ENCODE measurements at places on chromosomes 1 and 21.
A peak's percentile ranks its signal among the peaks of the same experiment; 100 is the strongest.

DNA sequence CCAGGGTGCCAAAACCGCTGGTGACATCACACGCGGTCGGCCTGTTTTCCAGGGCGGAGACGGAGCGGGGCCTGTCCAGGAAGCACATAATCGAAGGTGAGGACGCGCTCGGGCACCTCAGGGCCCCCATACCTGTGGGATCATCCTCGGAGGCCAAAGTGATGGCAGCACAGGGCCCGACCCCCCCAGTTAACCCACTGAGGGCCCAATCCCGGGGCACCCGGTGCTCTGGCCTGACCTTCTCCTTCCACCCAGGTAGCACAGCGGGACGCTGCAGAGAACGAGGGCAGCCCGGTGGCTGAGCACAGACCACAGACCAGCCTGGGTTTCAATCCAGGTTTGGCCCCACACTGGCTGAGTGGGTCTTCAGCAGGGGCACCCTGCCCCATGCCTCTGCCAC lies 43.3 kb downstream of the KCNAB2 start:
- DNase-seq: no peak

- DNase-seq: no peak
Observed at GRCh38 chr1:214086945-214087344, 99.2 kb downstream of the PROX1 start.

DNA sequence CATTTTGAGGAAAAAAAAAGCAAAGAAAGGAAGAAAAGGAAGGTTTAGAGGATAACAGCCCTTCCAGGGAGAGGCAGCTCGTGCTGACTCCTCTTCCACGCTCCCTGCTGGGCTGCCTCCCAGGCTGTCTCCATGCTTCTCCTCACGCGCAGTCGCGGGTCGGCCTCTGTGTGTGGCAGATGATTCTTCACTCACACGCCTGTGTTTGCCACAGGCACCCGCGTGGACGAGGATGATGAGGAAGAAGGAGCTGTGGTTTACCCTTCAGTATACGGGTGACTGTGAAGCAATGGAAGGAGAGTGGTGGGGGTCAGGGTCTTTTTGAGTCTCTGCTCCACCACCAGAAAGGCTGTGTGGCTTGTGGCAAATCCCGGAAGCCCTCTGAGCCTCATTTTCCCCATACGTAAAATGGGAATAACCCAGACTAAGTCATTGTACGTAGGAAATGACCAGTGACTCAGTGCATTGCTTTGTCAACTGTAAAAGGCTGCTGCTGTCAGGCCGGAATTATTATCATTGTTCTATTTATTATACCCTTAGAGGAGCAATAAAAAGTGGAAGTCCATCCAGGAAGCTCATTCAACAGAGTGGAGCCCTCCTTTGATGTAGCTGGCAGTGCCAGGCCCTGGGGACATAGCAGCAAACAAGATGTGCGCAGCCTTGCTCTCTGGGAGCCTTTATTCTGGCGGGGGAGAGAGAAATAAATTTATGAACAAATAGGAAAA lies 11.9 kb upstream of the SH2D2A start:
- no peak for DNase-seq

GRCh38 chr1:23627069-23627735 lies 64.4 kb upstream of the RPL11 start:
- DNase-seq: no peak

- DNase-seq: no peak
Observed at GRCh38 chr1:211741116-211741515, 65.7 kb upstream of the NEK2 start.

DNA sequence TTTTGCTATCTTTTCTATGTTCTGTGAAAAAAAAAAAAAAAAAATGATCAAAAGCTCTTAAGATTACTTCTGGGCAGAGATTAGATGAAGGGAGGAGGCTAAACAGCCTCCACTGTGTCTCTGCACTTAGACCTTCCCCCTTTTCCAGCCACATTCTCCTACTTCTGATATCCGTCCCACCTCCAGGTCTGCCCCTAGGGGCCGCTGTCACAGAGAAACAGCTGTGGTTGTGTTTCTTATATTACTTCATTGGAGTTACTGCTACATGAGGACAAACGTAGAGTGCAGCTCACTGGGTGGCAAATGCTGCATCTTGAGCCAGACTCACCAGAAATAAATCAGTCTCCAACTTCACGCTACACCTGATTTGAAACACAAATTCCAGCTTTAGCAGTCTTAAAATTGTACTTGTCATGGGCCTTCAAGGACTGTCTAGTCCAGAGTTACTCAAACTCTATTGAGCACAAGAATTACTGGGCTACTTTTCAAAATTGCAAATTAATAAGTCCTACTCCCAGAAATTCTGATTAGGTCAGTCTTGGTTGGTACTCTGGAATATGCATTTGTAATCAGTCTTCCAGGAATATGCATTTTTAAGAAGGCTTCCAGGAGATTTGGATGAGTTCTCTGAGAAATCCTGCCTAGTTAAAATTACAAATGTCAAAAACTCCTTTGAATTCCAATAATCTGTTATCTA lies 125.2 kb upstream of the PTBP2 start:
- DNase-seq: peak; percentile 5

DNA sequence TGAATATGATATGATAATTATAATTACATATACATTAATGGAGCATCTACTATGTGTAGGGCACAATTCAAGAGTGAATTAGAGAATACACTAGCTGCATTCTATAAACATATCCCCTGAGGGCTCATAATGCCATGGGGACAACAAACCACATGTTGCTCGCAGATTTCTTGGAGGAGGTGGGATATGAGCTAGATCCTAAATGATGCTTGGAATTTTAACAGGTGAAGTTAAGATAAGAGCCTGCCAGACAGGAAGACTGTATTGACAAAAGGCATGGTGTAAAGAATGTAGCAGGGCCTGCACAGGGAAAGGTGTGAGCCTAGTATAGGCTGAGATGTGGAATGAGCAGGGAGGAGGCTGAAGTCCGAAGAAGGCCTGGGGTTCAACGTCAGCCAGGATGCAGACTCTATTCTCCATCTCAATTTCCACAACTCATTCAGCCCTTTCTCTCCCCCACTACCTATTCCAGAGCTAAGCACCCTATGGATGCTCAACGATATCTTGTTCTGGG lies 120.2 kb downstream of the ELAVL4 start:
- no peak for DNase-seq

- DNase-seq: no peak
Observed at GRCh38 chr1:215835951-215836350, 268.8 kb downstream of the KCTD3 start.

GRCh38 chr1:182809414-182809957 lies 19.9 kb downstream of the NPL start:
- no peak for DNase-seq

DNA sequence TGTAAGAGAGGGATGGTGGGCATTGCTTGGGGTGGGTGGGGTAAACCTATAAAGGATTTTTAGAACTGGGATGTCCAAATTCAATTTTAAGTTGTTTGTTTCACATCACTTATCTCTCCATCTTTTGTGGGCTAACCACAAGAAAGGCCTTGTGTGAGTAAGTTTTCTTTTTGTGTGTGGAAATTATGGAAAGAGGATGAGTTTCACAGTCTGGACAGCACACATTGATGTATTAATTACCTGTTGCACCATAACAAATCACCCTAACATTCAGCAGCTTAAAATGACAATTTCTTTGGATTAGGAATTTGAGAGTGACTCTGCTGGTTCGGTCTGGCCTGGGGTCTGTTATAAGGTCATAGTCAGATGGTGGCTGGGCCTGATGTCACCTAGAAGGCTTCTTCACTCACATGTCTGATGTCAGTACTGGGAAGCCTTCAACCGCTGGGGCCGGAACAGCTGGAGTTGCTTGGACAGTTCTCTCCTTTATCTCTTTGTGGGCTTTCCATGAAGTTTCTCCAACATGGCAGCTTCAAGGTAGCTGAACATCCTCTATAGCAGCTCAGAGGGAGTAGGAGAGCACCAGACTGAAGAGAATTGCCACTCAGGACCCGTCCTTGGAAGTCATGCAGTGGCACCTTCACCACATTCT lies 2.0 kb upstream of the COL9A2 start:
- DNase-seq: no peak

DNA sequence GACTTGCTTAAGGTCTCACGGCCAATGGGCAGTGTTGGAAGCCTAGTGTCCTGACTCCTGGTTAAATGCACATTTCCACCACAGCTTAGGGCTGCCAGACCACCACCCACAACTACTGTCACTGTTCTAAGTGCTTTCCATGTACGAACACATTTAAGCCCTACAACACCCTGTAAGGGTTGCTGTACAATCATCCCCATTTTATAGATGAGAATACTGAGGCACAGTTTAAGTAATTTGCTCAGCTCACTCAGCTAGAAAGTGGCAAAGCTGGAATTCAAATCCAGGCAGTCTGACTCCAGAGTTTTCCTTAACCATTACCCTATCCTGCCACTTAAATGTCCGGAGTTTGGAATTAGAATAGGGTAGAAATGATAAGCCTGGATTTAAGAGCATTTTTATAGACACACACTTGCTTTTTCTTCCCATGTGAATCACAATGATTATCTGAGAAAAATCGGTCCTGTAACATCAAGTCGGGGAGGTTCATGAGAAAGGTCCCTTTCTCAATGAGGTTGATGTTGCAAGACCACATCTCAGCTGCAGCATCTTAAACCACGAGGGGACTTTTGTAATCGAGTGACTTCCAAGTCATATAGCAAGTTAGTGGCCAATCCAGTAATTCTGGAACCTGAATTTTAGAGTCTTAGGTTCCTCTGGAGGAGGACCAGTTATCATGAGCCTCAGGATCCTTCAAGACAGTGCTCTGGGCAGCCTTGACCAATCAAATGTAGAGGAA lies 8.6 kb downstream of the E2F2 start:
- no peak for DNase-seq

GRCh38 chr1:54408147-54409066 lies 2.2 kb upstream of the SSBP3 start:
- no peak for DNase-seq

DNA sequence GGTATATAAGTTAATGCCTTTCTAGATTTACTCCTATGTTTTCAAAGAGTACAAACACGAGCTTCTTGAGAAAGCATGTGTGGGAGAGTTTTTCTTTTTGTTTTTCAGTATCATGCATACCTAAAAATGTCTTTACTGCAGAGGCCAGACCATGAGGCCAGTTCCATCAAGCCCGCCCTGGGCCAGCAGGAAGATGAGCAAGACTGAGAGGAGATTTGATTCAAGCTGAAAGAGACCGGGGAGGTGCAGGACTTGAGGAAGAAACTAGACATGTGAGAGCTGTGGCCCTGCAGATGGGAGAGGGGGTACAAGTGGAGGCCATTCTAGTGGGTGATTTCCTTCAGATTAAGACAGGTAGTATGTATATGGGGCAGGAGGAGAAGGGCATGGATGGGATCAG lies 33.4 kb upstream of the NTPCR start:
- no peak for DNase-seq
